ENCODE measurements at places on chromosomes 7 and 10. TPM values are rescaled to one million over a fixed set of nuclear protein-coding genes. Genes with fewer than 3 reads are reported as not detected.

GRB10 gene
- total RNA-seq: 108 TPM

DNA sequence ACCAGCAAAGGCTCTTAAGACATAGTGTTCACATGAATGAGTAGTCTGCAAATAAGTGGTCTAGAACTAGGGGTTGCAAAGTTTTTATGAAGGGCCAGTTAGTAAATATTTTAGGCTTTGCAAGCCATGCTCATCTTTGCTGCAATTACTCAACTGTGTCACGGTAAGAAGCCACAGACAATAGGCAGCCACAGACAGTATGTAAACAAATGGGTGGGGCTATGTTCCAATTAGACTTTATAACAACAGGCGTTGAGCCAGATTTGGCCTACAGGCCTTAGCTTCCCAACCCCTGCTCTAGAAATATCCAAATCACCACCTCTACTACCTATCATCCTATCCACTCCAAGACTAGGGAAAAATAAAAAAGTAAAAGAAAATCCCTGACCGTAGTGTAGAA, 9.2 kb downstream of the IKZF5 start:
- no peak for DNase-seq
- H3K4me3 ChIP-seq: no peak overlapping the region
- peaks cover 3% of the 10 kb centered on the region for H3K36me3 ChIP-seq

- H3K4me1 ChIP-seq: peaks cover 9% of the 10 kb centered on the region
- H3K27me3 ChIP-seq: no peaks in the 10 kb centered on the region
- no peak overlapping the region for H3K4me3 ChIP-seq
- DNase-seq: no peak
- H3K27ac ChIP-seq: no peak overlapping the region
- no peaks in the 10 kb centered on the region for H3K36me3 ChIP-seq
Observed at GRCh38 chr10:70475661-70476060, 2.9 kb upstream of the PALD1 start.

DNA sequence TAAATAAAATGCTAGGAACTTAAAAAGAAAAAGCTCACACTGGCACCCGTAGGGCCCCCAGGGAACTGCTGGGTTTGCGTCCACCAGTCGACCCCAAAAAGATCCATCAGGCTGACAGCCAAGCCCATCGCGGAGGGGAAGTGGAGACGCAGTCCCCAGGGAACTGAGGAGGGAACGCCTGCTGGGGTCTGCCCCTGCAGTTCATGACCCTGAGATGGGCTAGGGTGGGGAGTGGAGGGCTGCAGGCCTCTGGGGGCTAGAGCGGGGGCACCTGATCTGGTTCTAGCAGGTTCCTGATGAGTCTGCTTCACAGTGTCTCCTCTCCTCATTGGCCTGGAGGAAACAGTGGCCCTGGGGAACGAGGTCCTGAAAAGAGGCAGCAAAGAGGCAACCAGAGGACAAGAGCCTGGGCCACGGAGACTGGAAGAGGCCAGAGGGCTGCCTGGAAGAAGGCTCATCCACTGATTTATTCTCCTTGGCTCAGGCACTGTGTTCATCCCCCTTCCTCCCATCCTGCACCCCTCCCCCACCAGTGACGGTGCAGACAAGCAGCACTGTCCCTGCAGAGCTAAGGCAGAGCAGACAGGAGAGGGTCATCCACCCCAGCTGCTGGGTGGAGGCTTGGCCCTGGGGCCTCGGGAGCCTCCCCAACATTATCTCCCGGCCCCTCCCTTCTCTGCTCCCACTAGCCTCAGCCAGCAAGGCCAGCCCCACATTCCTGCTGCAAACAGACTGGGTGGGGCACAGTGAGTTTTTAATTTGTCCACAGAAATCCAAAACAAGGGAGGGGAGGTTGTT, 24.7 kb upstream of the HSPA12A start:
- no peaks in the 10 kb centered on the region for H3K27me3 ChIP-seq
- no peak overlapping the region for H3K4me3 ChIP-seq

- H3K36me3 ChIP-seq: no peaks in the 10 kb centered on the region
- no peak for DNase-seq
- no peak overlapping the region for H3K27ac ChIP-seq
- H3K27me3 ChIP-seq: no peaks in the 10 kb centered on the region
Observed at GRCh38 chr7:17038783-17039170, 157.0 kb upstream of the AGR3 start.

All from H9 (cell line).